Urothelium cell line (cell line): ENCODE measurements at places on chromosomes 2 and 18.

- no peak for DNase-seq
Measured at GRCh38 chr2:100632759-100633158, 70.0 kb downstream of the PDCL3 start.

GRCh38 chr2:84817239-84817655 is 63.6 kb downstream of the TRABD2A start:
- no peak for DNase-seq

DNA sequence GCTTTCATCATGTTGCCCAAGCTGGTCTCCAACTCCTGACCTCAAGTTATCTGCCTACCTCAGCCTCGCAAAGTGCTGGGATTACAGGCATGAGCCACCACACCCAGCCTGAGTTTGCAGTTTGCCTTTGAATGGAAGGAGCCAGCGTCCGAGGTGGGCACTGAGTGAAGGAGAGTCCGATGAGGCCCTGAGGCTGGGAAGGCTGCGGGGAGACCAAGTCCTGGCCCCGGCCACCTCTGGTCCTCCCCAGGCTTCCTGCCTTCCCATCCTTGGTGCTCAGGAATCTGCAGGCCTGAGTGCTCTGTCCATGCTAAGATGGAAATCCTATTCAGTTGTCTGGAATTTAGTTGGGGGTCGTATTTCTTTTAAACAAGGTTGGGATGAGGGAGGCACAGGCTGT is 82.9 kb downstream of the SMIM21 start:
- no peak for DNase-seq

DNA sequence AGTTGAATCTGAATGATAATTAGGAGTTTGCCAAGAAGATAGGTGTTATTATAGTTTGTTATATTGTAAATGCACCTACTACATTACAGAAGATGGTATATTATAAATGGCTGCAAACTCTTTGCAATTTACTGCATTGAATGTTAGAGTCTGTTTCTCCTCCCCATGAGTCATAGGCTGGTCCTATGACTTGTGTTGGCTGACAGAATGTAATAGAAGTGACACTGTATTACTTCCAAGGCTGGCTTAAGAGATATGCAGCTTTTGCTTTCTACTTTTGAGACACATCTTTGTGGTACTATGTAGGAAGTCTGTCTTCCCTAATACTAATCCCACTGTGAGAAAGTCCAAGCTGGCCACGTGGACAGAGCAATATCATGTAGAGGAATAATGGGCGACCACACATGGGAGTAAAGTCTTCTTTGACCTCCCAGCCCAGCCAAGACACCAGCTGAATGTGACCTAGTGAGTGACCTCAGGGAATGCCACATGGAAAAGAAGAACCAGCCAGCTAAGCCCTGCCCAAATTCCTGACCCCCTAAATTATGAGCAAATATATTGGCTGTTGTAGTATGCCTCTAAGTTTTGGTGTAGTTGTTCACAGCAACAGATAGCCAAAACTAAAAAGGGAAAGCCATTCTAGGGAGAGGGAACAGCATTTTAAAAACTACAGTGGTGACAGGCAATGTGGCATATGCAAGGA is 6.8 kb upstream of the DDX1 start:
- no peak for DNase-seq

DNA sequence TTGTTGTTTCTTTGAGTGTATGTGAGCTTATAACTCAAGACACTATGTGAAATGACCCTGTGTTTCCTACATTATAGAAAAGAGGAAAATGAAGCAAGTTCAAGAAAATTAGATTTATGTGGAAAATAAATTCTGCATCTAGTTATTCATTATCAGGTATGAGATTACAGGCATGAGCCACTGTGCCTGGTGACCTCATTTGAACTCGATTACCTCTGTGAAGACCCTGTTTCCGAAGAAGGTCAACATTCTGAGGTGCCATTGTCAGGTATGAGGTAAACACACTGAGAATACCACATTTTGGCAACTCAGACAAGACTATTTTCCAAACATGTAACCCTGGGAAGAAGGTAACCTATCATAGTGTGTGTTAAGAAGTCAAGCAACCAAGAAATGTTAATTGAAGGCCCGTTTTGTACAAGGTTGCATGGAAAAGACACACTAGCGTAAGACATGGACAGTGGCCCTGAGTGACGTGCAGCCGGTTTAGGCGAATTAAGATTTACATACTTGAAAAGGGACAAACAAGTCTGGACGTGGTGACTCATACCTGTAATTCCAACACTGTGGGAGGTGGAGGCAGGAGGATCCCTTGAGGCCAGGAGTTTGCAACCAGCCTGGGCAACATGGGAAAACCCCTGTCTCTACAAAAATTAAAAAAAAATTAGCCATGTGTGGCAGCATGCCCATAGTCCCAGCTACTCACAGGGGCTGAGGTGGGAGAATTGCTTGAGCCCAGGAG is 186.6 kb downstream of the NEDD4L start:
- no peak for DNase-seq

DNA sequence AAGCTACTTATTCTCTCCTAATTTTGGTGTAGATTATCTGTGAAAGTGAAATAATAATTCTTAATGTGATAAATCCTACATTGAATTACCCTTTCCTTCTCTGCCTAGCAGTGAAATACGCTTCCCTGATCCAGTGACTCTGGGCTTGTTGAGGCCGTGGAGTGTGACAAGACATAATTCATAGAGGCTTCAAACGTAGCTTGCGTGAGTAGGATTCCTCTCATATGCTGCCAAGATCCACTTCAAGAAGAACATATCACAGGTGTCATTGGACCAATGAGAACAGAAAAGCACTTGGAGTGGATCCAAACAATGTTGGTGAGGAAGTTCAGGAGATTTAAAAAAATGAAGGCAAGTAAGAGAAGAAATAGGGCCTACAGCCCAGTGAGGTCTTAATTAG is 221.3 kb upstream of the TMEFF2 start:
- no peak for DNase-seq

DNA sequence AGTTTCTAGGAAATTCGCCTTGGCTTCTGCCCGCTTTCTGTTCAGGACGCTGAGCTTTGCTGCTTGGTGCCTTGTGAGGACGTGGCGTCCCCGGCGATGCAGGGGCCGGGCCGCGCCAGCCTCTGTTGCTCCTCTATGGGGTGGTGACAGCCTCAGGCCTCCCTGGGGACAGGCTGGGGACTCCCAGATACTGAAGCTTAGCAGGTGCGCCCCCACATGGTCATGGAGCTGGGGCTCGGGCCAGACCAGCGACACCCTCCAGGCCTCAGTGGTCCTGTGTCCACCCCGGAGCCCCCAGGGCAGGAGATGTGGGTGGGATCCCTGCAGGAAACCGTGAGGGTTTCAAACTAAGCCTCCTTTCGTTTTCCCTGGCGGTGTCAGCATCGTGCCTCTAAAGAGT is 29.2 kb downstream of the KCNG2 start:
- no peak for DNase-seq

DNA sequence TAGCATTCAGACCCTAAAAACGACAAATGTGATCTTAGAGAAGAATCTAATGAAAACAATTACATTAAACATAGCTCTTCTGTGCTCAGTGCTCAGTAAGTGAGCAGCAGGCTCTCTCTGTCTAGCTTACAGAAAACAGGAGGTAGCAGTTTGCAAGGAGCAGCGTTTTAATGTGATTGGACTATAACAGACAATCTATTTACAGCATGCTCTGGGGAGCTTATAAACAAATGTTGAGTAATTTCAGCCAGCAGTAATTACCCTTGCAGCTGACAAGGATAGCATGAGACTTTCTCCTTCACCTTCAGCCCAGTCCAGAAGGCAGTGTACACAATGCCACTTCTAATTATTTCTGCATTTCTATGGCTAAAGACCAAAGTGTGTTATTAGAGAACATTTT is 270.4 kb downstream of the FIGN start:
- DNase-seq = no peak

GRCh38 chr2:37648331-37649011 is 23.0 kb downstream of the CDC42EP3 start:
- DNase-seq = no peak

GRCh38 chr2:157327200-157327599 is 1.6 kb upstream of the ERMN start:
- no peak for DNase-seq

GRCh38 chr2:460861-461260 is 173.0 kb upstream of the ALKAL2 start:
- DNase-seq = peak; percentile 31

GRCh38 chr2:120768112-120769048 is 32.7 kb downstream of the GLI2 start:
- no peak for DNase-seq

DNA sequence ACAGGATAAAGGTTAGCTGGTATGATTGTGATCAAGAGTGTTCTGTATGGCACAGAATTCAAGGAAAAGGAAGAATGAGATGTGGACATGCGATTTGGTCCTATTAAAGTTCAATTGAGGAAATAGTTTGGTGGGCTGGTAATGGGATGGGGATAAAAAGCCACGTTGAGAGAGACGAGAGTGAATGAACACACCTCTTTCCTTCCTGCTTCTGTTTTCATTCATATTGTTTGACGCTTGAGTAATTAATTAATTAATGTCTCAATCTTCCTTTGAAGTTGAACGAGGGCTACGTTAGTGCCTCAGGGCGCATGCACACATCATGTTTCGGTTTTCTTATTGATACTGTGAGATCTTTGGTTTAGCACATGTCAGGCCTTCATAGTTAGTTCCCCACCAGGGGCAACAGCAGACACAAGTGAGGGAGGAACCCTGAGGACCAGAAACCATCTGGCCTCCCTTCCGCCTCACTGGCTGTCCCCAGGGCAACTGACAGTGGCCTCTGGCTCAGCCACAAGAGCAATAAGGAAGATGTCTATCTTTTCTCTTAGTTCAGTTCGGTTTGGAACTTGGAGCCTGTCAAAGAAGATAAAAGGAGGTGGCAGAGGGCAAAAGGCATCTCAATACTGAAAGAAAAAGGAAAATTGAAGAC is 116.0 kb downstream of the LIPG start:
- DNase-seq = no peak

- DNase-seq = no peak
Measured at GRCh38 chr18:79068341-79068936, 755 bp upstream of the ATP9B start.

GRCh38 chr2:156338578-156338977 is 6.1 kb upstream of the NR4A2 start:
- DNase-seq = no peak

DNA sequence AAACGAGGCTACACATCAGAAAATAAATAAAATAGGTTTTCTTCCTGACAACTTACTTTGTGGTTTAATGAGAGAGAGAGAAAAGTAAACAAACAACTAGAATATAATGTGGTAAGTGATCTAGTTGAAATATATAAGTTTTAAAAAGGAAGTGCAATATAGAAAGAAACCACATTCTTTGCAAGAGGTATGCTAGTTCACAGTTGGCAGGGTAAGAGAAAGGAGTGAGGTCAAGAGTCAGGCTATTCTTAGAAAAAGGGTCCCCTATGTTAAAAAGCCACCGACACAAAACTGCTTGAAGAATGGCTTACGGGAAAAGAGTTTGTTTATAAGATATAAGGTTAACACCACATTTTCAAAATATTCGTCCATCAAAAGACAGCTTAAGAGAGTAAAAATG is 462.1 kb downstream of the ERBB4 start:
- DNase-seq = no peak

DNA sequence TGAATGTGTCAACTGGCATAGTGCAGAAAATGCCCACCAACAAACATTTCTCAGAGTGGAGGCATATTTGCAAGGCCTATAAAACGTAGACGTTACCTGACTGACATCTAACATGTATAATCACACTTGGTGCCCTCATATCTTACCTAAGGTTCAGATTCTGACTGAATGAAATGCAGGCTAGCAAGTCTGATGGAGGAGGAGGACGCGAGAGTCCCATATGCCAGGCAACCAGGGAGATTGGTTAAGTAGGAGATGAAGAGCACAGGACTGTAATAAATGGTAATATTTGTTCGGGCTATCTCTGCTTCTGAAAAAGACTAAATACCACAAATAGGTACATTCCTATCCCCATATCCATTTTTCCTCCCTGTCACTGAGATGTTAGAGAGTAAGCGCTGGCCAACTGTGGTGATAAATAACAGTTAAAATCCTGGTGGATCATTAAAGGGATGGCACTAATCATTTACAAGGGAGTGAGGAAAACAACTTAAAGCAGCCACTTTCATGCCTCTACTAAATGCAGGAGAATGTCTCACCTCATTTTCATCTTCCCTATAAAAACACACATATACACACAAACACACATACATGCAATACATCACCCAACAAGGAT is 217.2 kb downstream of the TMEM163 start:
- no peak for DNase-seq

GRCh38 chr2:134527381-134527780 is 191.4 kb downstream of the TMEM163 start:
- DNase-seq = no peak
